ENCODE measurements at places on chromosomes 7 and 10.
A peak's percentile ranks its signal among the peaks of the same experiment; 100 is the strongest.

GRCh38 chr7:38105874-38106483 lies 72.1 kb upstream of the STARD3NL start:
- no peak for DNase-seq

GRCh38 chr7:93920496-93921182 lies 896 bp upstream of the GNG11 start:
- no peak for DNase-seq

GRCh38 chr7:102272075-102272916 lies 14.4 kb upstream of the SH2B2 start:
- DNase-seq = peak; percentile 56

DNA sequence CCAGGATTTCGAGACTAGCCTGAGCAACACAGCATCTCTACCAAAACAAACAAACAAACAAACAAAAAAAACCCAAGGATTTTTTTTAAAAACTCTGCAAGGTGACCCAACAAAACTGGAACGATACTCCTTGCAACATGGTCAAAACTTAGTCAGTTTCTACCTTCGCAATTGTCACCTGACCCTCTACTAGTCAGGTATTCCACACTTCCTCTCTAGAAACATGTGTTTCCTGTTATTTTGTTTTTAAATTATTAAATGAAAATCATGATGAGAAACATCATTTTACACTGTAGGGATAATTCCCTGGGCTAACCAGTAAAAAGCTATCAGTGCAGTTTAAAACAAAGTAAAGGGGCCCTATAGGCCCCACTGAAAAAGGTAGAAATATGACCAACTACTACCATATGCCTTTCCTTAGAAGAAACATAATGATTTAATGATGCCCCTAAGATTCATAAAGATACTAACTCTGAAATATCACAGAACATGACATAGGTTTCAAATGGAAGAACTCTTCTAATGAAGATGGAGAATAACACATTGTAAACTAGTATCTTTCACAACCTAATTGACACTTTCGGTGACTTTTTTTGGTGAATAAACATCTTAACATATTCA lies 8.7 kb downstream of the BRAF start:
- DNase-seq = no peak

DNA sequence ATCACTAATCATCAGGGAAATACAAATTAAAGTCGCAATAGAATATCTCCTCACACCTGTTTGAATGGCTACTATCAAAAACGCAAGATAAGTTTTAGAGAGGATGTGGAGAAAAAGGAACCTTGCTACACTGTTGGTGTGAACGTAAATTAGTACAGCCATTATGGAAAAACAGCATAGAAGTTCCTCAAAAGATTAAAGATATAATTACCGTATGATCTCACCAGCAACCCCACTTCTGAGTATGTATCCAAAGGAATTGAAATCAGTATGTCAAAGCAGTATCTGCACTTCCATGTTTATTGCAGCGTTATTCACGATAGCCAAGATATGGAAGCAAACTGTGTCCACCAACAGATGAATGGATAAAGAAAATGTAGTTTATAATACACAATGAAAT lies 164.4 kb downstream of the ZNF365 start:
- DNase-seq = no peak

DNA sequence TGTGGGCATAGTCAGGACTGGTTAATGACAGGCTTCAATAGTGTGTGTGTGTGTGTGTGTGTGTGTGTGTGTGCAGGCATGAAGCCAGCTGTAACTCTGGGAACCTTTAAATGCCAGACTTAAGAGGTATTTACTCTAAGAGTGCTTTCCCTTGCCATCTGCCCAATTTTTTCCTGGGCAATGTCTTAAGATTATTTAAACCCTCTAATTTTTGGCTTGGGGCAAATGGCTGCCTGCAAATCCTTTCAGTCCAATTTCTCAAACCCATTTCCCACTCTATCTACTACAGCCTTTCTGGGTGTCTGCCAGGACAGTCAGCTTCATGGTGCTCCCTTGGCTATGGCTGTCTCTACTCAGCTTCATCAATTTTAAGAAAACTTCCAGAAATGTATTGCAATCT lies 62.6 kb upstream of the C1GALT1 start:
- no peak for DNase-seq

Data from activated T-helper 1 cell treated with Interleukin-2 at 50 U/mL for 16 hours (primary cell).